Effector CD8-positive, alpha-beta T cell (primary cell): ENCODE measurements at places on chromosomes 13 and 19.
A peak's percentile ranks its signal among the peaks of the same experiment; 100 is the strongest.

DNA sequence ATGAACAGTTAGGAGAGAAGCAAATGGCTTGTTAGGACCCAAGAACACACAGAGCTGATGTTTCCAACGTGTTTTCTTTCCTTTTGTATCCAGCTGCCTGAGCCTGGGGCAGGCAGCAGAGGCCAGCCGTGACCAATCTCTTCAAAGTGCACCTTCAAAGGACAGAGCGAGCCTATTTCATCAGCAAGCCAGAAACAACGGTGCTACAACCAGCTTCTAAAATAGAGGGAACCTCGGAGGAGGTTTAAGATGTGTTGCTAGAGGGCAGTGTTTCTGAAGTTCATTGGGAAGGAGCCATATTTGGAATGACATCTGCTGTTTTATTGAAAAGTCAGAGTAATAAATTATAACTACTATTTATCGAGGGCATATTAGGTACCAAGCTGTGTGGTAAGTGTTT is 56.2 kb upstream of the RFC3 start:
- no peak for DNase-seq

DNA sequence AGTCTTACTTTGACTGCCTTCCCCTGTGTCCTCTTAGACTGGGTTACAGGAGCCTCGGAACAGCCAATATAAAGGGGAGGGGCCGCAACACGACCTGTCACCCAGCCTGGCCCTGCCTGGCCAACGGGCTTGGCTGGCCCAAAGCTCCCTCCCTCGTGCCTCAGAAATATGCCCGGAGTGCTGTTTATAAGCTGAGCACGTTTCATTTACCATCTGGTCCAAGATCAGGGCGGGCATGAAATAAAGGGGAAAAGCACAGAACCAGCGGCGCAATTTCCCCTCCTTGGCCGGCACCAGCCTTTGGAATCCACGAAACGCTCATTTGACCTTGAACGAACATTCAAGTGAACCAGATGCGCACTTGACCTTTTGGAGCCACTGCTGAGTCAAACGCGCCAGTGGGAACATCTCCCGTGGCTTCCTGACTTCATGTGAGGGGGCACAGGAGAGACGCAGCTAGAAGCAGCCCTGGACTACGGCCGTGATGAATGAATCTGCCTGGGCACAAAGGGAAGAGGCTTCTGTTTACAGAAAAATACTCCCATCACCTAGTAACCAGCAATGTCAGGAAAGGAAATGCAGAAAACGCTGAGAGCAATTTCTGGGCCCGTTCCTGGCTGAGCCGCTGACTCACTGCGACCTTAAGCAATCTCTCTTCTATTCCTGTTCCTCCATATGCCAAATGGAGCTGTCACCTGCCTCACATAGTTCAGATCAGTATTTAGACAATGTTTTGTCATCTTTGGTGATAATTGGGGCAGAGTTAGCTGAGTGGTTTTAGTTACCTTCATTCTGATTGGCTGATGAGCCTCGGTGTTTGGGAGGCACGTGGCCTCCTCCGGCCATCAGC is 53.3 kb downstream of the RFX2 start:
- no peak for DNase-seq

- DNase-seq: peak; percentile 27
These were observed 1.2 kb downstream of the CGB7 start for GRCh38 chr19:49056101-49056901.

GRCh38 chr19:4537953-4538600 is 1.8 kb downstream of the LRG1 start:
- DNase-seq: no peak

DNA sequence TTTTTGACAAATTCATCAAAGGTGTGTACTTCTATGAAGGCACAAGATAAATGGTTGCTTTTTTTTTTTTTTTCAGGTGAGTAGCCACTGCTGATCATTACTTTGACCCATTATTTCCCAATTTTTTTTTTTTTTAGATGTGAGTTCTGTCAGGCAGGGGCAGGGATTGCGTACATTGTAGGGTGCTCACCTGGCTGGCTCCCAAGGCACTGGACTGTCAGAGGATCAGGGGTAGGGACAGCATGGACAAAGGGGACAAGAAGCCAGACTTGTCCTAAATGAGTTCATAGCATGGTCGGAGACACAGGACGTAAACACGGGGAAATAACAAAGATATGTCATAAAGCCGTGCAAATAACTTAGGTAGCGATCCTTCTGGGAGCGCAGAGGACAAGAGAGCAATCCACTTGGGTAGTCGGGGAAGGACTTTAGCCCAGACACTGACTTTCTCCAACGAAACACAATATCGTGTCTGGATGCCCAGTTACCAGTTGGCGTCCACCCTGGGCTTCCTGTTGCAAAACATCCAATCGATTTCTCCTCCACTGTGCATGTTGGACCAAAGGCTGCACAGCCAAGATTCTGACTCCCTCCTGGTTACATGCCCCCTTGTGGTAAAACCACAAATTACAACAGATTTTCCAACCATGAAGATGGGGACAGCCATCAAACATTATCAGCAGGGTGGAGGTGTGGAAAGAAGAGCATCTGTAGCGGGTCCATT is 27.5 kb upstream of the KATNAL1 start:
- no peak for DNase-seq

GRCh38 chr19:42149447-42150202 is 17.4 kb upstream of the POU2F2 start:
- no peak for DNase-seq

GRCh38 chr13:40776681-40777165 is 5.7 kb upstream of the MRPS31 start:
- DNase-seq: peak; percentile 24

- no peak for DNase-seq
These were observed 6.7 kb downstream of the RGCC start for GRCh38 chr13:41463838-41464602.

GRCh38 chr13:44237881-44238421 is 135.7 kb upstream of the SERP2 start:
- no peak for DNase-seq

- no peak for DNase-seq
These were observed 265.6 kb downstream of the DCLK1 start for GRCh38 chr13:35865341-35866240.

DNA sequence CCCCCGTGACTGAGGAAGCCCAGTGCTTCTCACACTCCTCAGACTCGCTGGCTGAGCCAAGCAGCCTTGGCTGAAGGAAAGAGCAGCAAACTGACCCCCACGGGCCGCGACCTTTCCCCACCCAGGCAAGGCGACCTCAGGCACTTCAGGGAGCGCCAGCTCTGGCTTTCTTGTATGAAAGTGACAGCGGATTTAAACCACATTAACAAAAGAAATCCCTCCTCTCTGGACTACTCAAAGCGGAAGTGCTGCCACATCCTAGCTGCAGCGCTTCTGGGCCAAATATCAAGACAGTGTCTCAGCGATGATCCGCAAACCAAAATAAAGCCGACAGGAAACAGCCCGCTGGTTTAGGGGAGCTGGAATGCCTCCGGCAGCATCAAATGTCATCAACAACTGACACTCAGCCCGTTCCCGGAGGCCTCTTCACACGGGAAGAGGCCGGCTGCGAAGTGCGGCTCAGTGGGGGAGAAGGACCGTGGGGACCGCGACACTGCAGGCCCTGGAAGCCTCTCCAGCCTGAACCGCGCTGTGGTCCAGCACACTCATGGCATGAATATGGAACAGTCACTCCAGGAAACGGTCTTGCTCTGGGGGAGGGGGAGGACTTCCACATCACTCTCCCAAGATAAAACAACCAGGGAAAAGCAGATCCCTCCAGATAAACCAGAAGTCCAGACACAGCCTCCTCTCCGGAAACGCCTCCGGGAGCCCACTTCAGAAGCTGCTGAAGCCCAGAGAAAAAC is 1.4 kb downstream of the RASA3 start:
- DNase-seq: peak; percentile 32

GRCh38 chr13:113297370-113298042 is 467 bp downstream of the LAMP1 start:
- peak; percentile 52 for DNase-seq
